Kidney epithelial cell (primary cell): ENCODE measurements at places on chromosomes 2 and 18. TPM values are rescaled to one million over a fixed set of nuclear protein-coding genes. Genes with fewer than 3 reads are reported as not detected.

DNA sequence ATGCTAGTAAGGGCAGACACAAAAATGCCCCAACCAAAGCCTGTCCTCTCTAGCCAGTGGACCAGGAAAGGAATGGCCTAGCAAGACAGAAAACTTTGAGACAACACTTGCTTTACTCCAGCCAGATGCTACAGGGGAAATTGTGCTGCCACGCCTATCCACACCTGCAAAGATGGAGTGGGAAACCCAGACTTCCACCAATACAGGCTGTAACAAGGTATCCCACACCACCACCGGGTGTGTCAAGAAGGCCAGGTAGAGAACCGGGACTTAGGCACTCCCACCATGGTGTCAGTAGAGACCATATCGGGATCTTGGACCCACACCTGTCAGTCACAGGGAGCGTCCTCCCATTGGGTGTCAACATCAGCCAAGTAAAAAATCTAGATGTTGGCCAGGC is 16.2 kb upstream of the ESPNL start:
- no peak for DNase-seq

DNA sequence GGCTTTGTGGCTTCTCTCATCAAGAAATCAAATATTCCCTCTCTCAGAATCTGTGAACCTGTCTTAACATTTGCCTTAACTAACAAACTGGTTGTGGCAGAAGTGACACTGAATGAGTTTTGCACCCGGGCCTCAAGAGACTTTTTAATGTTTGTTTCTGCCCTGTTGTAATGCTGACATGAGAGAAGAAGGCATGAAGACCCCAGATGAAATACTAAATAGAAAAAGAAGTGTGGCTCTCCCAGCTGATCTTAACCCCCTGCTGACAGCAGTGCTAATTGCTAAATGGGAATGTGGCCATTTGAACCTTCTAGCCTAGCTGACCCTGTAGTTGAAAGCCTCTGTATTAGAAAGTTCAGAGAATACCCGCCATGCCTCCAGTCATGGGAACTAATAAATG is 261.2 kb downstream of the CTNNA2 start:
- DNase-seq: no peak

- no peak for DNase-seq
Measured at GRCh38 chr18:10035281-10035991, 121.6 kb downstream of the VAPA start.

DNA sequence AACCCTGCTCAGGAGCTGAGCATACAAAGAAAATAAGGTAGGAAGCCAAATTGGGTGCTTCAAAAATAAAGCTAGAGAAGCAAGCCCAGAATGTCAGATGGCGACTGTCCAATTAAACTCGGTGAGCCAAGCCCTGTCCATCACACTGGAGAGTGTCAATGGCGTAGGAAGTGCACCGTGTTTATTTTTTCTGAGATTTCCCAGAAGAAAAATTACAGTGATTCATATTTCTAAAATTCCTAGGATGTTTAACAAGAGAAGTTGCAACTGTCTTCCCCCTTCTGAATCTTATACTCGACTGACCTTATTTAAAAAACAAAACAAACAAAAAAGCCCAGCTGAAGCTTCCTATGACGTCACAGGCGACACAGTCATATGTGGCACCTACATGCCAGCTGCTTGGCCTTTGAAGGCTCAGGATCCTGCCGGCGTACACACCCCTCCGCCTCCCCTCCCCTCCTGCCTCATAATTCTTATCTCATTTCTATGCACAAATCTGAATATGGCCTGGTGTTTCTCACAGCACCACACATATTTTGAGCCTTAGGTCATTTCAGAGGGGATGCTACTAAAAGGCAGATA is 60.8 kb downstream of the MBP start:
- no peak for DNase-seq

CPS1 gene
- total RNA-seq: 1.2 and 3.8 TPM in 2 replicates
